ENCODE measurements at places on chromosomes 2 and 18.

DNA sequence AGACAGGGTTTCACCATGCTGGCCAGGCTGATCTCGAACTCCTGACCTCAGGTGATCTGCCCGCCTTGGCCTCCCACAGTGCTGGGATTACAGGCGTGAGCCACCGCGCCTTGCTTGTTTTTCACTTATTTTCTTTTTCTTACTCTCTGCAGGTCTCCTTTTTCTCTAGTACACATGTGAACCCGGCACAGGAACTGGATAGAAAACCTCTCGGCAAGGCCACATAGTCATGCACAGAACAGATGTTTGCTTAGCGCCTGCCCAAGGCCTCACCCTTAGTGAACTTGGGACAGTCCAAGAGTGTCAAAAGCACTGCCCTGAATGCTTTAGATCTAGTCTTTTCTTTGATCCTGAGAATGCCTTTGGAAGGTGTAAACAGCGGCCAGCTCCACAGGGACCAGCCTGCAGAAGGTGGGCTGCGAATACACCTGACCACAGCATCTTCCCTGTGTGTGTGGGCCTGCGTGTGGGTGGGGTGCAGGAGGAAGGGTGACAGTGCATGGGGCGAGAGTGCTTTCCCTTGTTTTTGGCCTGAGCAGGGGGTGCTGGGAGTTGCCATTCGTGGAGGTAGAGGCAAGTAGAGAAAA lies 27.0 kb downstream of the IMPA2 start:
- peaks cover 13% of the 10 kb centered on the region for H3K36me3 ChIP-seq
- no peaks in the 10 kb centered on the region for H3K27me3 ChIP-seq
- H3K27ac ChIP-seq: no peak overlapping the region
- H3K4me1 ChIP-seq: peaks cover 5% of the 10 kb centered on the region
- H3K4me3 ChIP-seq: no peak overlapping the region

- no peak overlapping the region for H3K4me3 ChIP-seq
- H3K4me1 ChIP-seq: no peaks in the 10 kb centered on the region
- no peaks in the 10 kb centered on the region for H3K27me3 ChIP-seq
- H3K36me3 ChIP-seq: no peaks in the 10 kb centered on the region
- DNase-seq: no peak
Measured at GRCh38 chr2:219864154-219864553, 236.7 kb downstream of the SLC4A3 start.

- H3K27ac ChIP-seq: no peak overlapping the region
- no peaks in the 10 kb centered on the region for H3K4me1 ChIP-seq
- DNase-seq: no peak
- no peaks in the 10 kb centered on the region for H3K27me3 ChIP-seq
- no peak overlapping the region for H3K4me3 ChIP-seq
- H3K36me3 ChIP-seq: peaks cover 8% of the 10 kb centered on the region
Measured at GRCh38 chr2:67984600-67984999, 78.2 kb downstream of the C1D start.

DNA sequence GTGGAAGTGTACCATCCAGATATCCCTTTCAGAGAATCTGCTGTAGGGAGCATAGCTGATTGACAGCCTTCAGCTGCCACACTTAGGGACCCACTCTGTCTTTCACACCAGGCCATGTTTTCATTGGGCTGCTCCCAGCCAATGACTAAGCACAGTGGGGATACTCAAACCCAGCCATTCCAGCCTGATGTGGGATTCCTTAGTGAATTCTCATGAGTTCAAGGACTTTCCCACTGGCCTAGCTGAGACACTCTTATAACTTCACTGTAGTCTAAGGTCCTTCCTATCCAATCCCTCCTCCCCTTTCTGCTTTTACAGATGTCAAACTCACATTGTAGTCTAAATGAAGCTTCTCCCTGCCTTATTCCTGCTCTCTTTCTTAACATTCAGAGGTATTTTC lies 201.2 kb downstream of the PIK3C3 start:
- no peaks in the 10 kb centered on the region for H3K4me1 ChIP-seq
- H3K36me3 ChIP-seq: no peaks in the 10 kb centered on the region
- H3K27ac ChIP-seq: no peak overlapping the region
- H3K27me3 ChIP-seq: no peaks in the 10 kb centered on the region
- peak; percentile 1 for DNase-seq

GRCh38 chr2:219689676-219690628 lies 62.5 kb downstream of the SLC4A3 start:
- no peak overlapping the region for H3K27ac ChIP-seq
- H3K4me3 ChIP-seq: no peak overlapping the region
- peaks cover 10% of the 10 kb centered on the region for H3K4me1 ChIP-seq

DNA sequence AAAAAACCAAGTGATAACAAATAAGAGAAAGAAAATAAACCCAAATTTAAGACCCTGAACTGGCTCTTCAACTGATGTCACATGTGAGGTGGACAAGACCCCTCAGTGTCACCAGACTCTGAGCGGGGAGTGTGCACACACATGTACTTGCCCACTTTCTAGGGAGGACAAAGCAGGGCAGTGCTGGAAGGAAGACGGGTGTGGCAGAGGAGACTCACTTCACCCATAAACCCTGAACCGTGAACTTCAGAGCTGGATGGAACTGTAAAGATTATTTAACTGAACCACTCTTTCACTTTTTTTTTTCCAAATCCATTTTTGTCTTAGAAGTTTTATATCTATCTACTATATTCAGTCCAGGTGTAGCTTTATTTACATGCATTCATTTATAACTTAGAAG lies 12.3 kb downstream of the PLA2R1 start:
- peaks cover 25% of the 10 kb centered on the region for H3K4me1 ChIP-seq
- H3K36me3 ChIP-seq: no peaks in the 10 kb centered on the region
- DNase-seq: no peak
- no peak overlapping the region for H3K4me3 ChIP-seq
- H3K27ac ChIP-seq: no peak overlapping the region
- H3K27me3 ChIP-seq: no peaks in the 10 kb centered on the region

Measured in GM23338 (cell line).